Diencephalon (tissue), 1 donor: ENCODE measurements at places on chromosomes 6 and 20. TPM values are rescaled to one million over a fixed set of nuclear protein-coding genes. Genes with fewer than 3 reads are reported as not detected.

RBM38 gene
- 11.5 TPM for total RNA-seq

CUTA gene
- 113 TPM for total RNA-seq

CDH4 gene
- 21.9 TPM for total RNA-seq

GJA10 gene
- total RNA-seq, result not detected

CASS4 gene
- 0.69 TPM for total RNA-seq

TSPYL4 gene
- total RNA-seq, result 104 TPM
